A172 (cell line): ENCODE measurements at places on chromosomes 3 and 15. TPM values are rescaled to one million over a fixed set of nuclear protein-coding genes. Genes with fewer than 3 reads are reported as not detected.

CPNE4 gene
- total RNA-seq: not detected in 2 replicates

FBLN2 gene
- 0.07 and 0.41 TPM in 2 replicates for total RNA-seq

HCLS1 gene
- total RNA-seq: 0.24 and 0.83 TPM in 2 replicates

LDHAL6B gene
- total RNA-seq: not detected in 2 replicates

DNA sequence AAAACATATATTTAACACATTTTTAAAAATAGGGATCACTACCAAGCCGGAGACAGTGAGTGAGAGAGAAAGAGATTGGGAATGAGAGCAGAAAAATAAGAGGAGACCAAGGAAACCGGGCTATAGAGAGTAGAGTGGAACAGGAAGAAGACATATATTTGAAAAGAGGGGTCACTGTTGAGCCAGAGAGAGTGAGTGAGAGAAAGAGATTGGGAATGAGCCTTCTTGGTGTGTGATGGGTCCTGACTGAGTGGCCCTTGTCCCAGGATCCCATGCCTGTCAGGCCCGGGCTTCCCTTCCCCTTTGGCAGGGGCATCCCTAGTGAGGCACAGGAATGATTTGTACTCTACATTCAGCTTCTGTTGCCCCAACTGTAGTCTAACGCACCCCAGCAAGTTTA lies 646.6 kb downstream of the NTRK3 start:
- DNase-seq: peak; percentile 36

- DNase-seq: no peak
Observed at GRCh38 chr15:69436951-69437350, 15.7 kb upstream of the RPLP1 start.

- peak; percentile 67 for DNase-seq
Observed at GRCh38 chr3:52193065-52193464, 4.9 kb upstream of the ALAS1 start.

DNA sequence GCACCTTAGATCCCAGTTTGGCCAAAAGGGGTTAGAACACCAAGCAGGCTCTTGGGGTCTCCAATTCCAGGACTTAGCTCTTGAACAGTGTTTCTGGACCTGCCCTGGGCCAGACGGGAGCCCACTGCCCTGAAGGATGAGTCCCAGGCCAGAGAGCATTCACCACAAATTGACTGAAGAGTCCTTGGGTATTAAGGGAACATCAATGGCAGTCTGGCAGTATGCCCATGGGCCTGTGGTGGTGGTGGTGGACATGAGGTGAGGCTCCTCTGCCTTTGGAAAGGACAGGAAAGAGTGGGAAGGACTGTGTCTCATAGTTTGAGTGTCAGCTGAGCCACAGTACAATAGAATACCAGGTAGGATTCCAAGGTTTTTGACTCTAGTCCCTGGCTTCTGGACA lies 960.0 kb downstream of the DIPK2A start:
- no peak for DNase-seq

DNA sequence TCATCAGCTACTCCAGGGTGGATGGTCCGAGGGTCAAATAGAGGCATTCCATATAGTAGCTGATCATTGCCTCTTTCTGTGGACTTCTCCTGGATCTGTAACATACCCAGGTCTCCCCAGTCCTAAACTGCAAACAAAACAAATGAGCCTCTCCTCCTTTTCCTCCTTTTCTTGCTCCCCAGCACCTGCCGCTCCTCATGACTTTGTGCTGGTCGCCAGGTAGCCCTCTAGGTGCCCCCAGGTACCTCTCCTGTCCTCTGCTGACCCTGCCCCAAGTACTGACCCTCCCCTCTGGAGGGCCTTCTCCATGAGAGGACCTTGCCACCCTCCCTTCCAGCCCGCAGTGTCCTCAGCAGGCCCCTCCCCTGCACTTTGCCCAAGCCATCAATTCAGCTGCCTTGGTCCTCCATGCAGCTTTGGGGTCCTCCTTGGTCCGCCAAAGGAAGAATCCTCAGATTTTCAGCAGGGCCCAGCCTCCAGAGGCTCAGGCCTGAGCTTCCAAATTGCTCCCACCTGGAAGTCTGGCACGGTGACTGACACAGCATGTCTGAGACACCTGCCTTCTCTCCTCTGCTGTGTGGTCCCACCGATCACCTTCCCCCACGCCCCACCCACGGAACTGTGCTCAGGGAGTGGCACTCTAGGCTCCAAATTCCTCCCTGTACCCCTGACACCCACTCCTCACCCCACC lies 111.0 kb downstream of the LRRK1 start:
- no peak for DNase-seq

DNA sequence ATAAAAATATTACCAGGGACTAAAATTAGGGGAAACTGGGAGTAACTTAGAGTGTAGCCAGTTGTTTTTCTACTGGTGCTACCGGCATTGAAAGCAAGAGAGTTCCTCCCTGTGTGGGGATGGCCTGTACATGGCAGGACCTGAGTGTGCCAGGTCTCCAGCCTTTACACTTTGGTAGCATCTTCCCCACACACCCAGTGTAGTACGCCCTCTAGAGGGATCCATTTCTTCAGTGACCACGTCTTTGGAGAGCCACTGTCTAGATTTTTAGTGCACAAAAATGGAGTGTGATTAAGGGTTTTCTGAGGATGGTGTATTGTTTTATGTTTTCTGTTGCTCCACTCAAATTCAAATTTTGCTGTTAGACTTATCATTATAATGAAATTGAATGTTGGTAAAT lies 507.0 kb upstream of the TPRG1 start:
- DNase-seq: no peak

- no peak for DNase-seq
Observed at GRCh38 chr3:159904455-159904854, 84.2 kb upstream of the IL12A start.

- DNase-seq: no peak
Observed at GRCh38 chr3:168117059-168117458, 21.3 kb upstream of the GOLIM4 start.

DNA sequence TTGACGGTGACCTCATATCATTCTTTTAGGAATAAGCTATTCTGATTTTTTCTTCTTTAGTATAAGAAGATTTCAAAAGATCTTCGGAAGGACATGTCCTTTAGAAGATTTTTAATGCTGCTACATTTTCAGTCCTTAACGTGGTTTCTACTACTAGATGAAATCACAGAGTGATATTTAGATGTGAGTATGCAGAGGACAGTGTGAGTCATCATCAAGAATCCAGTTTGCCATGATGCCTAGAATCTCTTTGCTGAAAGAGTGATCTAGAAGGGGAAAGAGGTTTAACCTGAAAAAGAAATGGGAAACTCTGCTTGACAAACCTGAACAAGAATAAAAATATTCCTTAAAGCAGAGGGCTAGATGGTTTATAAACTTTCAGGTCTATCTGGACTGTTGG lies 43.2 kb downstream of the SLC7A14 start:
- DNase-seq: no peak

- DNase-seq: peak; percentile 76
Observed at GRCh38 chr15:66955871-66956585, 109.4 kb upstream of the SMAD3 start.
